Mesothelial cell of epicardium (in vitro differentiated cells): ENCODE measurements at places on chromosomes 11 and 22. TPM values are rescaled to one million over a fixed set of nuclear protein-coding genes. Genes with fewer than 3 reads are reported as not detected.

- no peak overlapping the region for H3K4me3 ChIP-seq
- no peaks in the 10 kb centered on the region for H3K36me3 ChIP-seq
- no peak overlapping the region for H3K27ac ChIP-seq
- no peaks in the 10 kb centered on the region for H3K4me1 ChIP-seq
Measured at GRCh38 chr11:69377029-69377952, 83.3 kb downstream of the MYEOV start.

DNA sequence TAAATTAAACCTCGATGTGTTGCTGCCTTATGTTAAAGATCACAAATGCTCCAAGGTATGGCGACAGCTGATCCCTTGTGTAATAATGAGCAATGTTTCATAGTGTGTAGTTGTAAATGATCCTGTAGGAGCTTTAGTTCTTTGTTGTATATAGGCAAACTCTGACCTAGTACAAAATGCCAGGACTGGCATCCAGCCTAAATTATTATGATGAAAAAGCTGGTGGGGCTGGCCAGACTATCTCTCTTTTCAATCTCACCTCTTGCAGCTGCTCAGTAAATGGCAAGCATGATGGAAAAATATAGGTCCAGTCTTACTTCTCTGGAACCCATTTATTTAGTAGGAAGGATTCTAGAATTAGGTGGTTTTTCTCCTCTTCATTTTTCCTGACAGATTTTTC, 345.1 kb upstream of the C11orf87 start:
- H3K27me3 ChIP-seq, result no peaks in the 10 kb centered on the region
- no peak overlapping the region for H3K27ac ChIP-seq
- no peak for DNase-seq
- no peaks in the 10 kb centered on the region for H3K36me3 ChIP-seq

- H3K4me1 ChIP-seq, result no peaks in the 10 kb centered on the region
- H3K27me3 ChIP-seq, result no peaks in the 10 kb centered on the region
- no peak for DNase-seq
- H3K27ac ChIP-seq, result no peak overlapping the region
- H3K4me3 ChIP-seq, result no peak overlapping the region
Measured at GRCh38 chr11:110797453-110797852, 85.2 kb upstream of the ARHGAP20 start.

- H3K4me1 ChIP-seq, result no peaks in the 10 kb centered on the region
- H3K27ac ChIP-seq, result no peak overlapping the region
- H3K27me3 ChIP-seq, result peaks cover 35% of the 10 kb centered on the region
- no peaks in the 10 kb centered on the region for H3K36me3 ChIP-seq
- H3K4me3 ChIP-seq, result no peak overlapping the region
Measured at GRCh38 chr22:44319685-44320084, 6.9 kb upstream of the SHISAL1 start.

Gene OR52N4
- total RNA-seq, result 0.18 TPM in 1 of 3 replicates, not detected in the others

DNA sequence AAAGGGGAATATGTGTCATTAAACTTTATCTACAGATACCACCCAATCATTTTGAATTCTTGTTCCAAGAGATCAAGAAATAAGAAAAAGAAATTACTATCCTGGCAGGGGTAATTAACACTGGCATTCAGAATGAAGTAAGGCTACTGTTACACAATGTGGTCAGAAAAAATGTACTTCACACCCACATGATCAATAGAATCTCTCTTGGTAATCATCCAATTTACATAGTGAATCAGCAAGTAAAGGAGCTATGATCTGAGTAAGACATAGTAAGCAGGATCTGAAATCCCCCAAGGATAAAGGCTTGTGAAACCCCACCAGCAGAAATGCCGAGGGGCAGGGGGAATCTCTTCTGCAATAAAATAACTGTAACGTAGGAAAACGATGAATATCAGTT, 466.5 kb downstream of the FAM181B start:
- H3K4me1 ChIP-seq, result no peaks in the 10 kb centered on the region
- no peaks in the 10 kb centered on the region for H3K36me3 ChIP-seq
- peaks cover 12% of the 10 kb centered on the region for H3K27me3 ChIP-seq
- no peak overlapping the region for H3K4me3 ChIP-seq

Gene MYOD1
- total RNA-seq, result not detected in 3 replicates

GRCh38 chr11:35751664-35752061, 89.1 kb downstream of the TRIM44 start:
- DNase-seq, result no peak
- H3K27ac ChIP-seq, result no peak overlapping the region
- H3K36me3 ChIP-seq, result peaks cover 4% of the 10 kb centered on the region
- H3K27me3 ChIP-seq, result no peaks in the 10 kb centered on the region
- H3K4me1 ChIP-seq, result no peaks in the 10 kb centered on the region

DNA sequence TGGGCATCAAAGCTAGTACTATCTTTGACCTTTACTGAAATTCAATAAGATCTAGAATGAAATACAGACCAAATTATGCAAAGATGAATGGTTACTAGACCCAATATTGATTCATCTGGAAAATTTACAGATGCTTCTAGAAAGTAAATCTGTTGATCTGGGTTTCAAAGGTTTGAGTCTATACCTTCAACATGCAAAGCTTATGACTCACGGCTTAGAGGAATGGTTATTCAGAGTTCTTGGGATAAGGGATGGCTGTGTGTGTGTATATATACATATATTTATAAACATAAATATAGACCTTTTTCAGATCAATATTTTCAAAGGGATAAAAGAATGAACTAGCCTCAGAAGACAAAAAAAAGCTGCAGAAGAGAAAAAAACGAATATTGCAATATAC, 1.3 kb downstream of the SPTY2D1 start:
- peak overlapping the region; percentile 47 for H3K27ac ChIP-seq
- H3K27me3 ChIP-seq, result peaks cover 19% of the 10 kb centered on the region
- no peak for DNase-seq
- H3K36me3 ChIP-seq, result no peaks in the 10 kb centered on the region
- H3K4me3 ChIP-seq, result peak overlapping the region; percentile 96

- H3K4me3 ChIP-seq, result no peak overlapping the region
- H3K27me3 ChIP-seq, result peaks cover 59% of the 10 kb centered on the region
- DNase-seq, result no peak
- no peak overlapping the region for H3K27ac ChIP-seq
- no peaks in the 10 kb centered on the region for H3K4me1 ChIP-seq
Measured at GRCh38 chr22:22103078-22103875, 120.7 kb upstream of the TOP3B start.

DNA sequence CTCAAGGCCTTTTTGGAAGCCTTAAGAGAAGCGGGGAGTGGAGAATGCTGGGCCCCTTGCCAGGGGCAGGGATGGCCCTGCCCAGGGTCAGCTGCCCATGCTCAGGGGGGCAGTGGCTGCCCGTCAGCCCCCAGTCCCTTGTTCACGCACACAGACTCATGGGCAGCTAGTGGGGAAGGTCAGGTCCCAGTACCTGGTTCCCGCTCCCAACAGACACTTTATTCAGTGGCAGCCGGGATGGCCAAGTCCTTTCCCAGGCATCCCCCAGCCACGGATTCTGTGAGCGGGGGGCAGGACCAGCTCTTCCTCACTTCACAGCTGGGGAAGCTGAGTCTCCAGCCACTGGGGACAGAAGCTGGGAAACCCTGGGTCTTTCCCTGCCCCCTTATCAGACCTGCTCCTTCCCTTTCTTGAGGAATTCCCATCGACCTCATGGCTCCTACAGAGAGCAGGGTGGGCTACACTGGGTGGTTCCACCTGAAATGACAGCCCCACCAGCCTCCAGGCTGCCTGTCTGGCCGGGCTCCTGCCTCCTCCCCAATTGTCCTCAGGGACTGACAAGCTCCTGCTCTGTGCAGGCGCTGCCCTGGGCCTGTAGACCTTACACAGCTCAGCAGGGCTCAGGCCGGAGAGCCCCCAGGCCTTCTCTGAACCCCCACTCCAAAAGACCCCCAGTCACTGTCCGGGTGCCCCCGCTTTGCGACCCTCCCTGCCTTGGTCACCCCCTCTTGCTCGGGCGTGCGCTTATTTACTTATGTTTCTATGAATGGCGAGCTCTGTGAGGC, 61.0 kb upstream of the FGF3 start:
- H3K36me3 ChIP-seq, result no peaks in the 10 kb centered on the region
- no peak overlapping the region for H3K4me3 ChIP-seq
- H3K27ac ChIP-seq, result no peak overlapping the region
- DNase-seq, result no peak
- peaks cover 8% of the 10 kb centered on the region for H3K27me3 ChIP-seq

DNA sequence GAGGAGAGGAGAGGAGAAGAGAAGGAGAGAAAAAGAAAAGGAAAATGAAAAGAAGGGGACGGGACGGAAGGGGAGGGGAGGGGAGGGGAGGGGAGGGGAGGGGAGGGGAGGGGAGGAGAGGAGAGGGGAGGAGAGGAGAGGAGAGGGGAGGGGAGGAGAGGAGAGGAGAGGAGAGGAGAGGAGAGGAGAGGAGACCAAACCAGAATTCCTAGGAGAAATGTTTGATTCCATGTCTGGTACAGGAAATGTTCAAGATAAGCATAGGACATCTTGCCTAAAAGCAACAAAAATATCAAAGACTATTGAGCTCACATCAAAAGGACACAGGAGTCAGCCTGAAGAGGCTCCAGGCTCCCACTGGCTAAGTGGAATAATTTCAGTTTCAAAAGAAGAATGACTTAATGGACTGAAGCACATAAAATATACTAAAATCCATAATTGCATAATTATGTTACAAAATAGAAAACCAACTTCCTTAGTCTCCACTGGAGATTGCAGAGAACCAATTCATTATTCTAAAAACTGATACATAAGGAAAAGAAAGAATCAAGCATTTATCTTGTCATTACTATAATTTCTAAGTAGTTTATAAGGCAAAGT, 101.1 kb upstream of the APOA1 start:
- no peak for DNase-seq
- no peaks in the 10 kb centered on the region for H3K27me3 ChIP-seq
- H3K27ac ChIP-seq, result no peak overlapping the region
- peaks cover 13% of the 10 kb centered on the region for H3K36me3 ChIP-seq
- H3K4me1 ChIP-seq, result no peaks in the 10 kb centered on the region

DNA sequence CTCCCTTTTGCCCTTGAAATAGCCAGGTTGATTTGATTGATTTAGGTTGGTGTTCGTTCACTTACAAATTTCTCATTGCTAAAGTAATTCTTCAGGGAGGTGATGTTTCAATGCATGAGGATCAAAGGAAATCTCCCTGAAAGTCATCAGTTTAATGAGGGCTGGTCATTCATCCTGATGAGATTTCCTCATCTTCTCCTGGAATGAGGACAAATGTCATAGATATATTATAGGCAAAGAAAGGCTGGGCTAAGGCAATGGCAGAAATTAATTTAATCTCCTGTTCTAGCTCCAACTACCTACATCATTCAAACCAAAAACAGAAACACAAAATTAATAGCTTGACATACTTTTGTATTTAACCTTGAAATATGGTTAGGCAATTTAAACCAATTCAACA, 1052.1 kb downstream of the LRRC4C start:
- DNase-seq, result no peak
- no peaks in the 10 kb centered on the region for H3K36me3 ChIP-seq
- H3K27me3 ChIP-seq, result no peaks in the 10 kb centered on the region

GRCh38 chr22:44395118-44396005, 82.6 kb upstream of the SHISAL1 start:
- H3K27me3 ChIP-seq, result peaks cover 9% of the 10 kb centered on the region
- H3K27ac ChIP-seq, result peak overlapping the region; percentile 58
- no peaks in the 10 kb centered on the region for H3K36me3 ChIP-seq
- H3K4me3 ChIP-seq, result no peak overlapping the region
- no peak for DNase-seq

- H3K36me3 ChIP-seq, result peaks cover 38% of the 10 kb centered on the region
- no peaks in the 10 kb centered on the region for H3K27me3 ChIP-seq
- H3K27ac ChIP-seq, result no peak overlapping the region
- H3K4me3 ChIP-seq, result no peak overlapping the region
- H3K4me1 ChIP-seq, result peaks cover 16% of the 10 kb centered on the region
Measured at GRCh38 chr11:9780929-9781328, 117.1 kb downstream of the SWAP70 start.

GRCh38 chr11:16817351-16817750, 78.9 kb downstream of the C11orf58 start:
- H3K36me3 ChIP-seq, result peaks cover 2% of the 10 kb centered on the region
- H3K4me1 ChIP-seq, result peaks cover 25% of the 10 kb centered on the region
- H3K27ac ChIP-seq, result no peak overlapping the region
- H3K27me3 ChIP-seq, result no peaks in the 10 kb centered on the region
- DNase-seq, result no peak
- no peak overlapping the region for H3K4me3 ChIP-seq

Gene GNG3
- 0.60 to 1.5 TPM (median 0.97 TPM) in 3 replicates for total RNA-seq

GRCh38 chr11:96178049-96178886, 164.7 kb downstream of the MAML2 start:
- H3K27ac ChIP-seq, result peak overlapping the region; percentile 51
- no peak for DNase-seq
- peaks cover 5% of the 10 kb centered on the region for H3K36me3 ChIP-seq
- peaks cover 24% of the 10 kb centered on the region for H3K4me1 ChIP-seq
- no peaks in the 10 kb centered on the region for H3K27me3 ChIP-seq
- no peak overlapping the region for H3K4me3 ChIP-seq
